ENCODE measurements at places on chromosomes 4 and X. TPM values are rescaled to one million over a fixed set of nuclear protein-coding genes. Genes with fewer than 3 reads are reported as not detected.

SMR3B gene
- total RNA-seq: not detected

TMEM47 gene
- total RNA-seq: 85.7 TPM

GAGE12H gene
- total RNA-seq: not detected

GNRHR gene
- total RNA-seq: not detected

ADH1C gene
- total RNA-seq: 0.59 TPM

SCML1 gene
- 12.3 TPM for total RNA-seq

KIAA1210 gene
- not detected for total RNA-seq

PCSK1N gene
- total RNA-seq: not detected

DNA sequence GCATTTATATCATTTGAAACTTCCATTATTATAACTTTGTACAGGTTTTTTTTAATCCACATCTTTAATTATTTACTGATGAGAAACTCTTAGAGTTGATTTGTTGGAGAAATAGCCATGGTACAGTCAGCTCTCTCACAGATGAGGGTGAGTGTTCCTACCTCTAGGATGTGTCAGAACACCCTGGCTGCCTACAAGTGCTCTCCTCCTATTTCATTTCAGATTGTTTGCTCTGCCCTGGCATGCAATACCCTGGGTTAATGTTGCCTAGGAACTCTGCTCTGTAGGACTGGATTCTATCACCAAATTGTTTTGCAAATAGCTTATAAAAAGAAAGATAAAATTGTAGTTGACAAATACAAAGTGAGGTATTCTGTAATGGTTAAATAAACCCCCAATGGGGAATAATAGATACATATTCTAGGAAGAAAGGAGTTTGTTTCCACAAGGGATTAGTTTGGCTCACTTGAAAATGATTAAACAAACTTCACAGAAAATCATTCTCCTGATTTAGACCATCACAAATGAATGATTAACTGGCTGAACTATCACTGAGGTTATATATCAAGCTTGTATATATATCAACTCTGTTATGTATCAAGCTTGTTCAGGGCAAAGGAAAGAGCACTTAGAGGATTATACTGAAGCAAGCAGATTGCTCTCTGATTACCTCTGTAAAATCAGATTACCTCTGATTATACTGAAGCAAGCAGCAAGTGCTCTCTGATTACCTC lies 150.0 kb downstream of the PDE5A start:
- no peak overlapping the region for H3K4me3 ChIP-seq
- no peaks in the 10 kb centered on the region for H3K27me3 ChIP-seq
- DNase-seq: no peak
- peaks cover 25% of the 10 kb centered on the region for H3K36me3 ChIP-seq
- no peak overlapping the region for H3K27ac ChIP-seq

DNA sequence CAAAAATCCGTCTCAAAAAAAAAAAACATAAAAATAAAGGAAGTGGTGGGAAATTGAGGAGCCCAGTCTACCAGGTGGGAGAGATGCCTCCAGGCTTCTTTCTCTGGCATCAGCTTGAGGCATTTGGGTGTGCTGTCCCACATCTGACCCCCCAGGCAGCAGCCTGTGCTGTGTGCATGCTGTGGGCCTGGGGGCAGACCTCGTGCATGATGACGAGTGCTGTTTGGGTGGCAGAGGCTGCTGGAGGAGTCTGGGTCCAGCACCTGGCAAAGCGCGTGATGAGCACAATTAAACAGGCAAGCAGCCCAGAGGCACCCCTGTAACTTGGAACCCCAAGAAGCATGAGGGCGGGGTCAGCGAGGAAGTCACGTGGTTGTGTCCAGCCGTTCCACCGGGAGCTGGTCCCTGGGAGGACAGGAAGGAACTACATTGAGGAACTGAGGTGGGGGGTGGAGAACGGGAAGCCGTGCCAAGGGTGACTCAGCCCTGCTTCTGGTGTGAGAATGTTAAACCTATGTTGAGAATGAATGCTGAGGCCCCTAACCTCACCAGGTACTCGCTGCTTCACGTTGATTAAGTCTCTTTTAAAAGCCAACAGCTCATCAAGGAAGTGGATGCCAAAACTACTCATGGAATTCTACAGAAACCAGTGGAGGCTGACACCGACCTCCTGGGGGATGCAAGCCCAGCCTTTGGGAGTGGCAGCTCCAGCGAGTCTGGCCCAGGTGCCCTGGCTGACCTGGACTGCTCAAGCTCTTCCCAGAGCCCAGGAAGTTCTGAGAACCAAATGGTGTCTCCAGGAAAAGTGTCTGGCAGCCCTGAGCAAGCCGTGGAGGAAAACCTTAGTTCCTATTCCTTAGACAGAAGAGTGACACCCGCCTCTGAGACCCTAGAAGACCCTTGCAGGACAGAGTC lies 6.1 kb downstream of the TACC3 start:
- peaks cover 47% of the 10 kb centered on the region for H3K36me3 ChIP-seq
- no peaks in the 10 kb centered on the region for H3K27me3 ChIP-seq
- H3K4me1 ChIP-seq: peaks cover 27% of the 10 kb centered on the region
- peak overlapping the region; percentile 42 for H3K4me3 ChIP-seq
- DNase-seq: peak; percentile 97

DNA sequence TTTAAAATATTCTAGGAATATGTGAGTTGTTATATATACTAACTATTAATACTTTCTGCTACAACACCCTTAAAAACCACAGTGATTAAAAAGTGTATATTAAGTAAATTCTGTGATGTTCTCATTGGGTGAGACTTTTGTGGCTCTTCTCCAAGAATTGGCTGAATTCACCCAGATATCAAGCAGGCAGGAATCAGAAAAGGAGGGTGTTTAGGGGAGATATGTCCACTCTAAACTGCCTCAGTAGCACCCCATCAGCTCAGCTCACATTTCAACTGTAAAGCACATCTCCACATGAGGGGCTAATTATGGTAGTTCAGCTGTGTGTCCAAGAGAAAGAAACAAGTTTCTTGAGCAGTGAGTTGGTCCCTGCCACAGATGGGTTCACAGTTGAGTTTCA lies 165.0 kb downstream of the GALNTL6 start:
- H3K27me3 ChIP-seq: no peaks in the 10 kb centered on the region
- no peak overlapping the region for H3K27ac ChIP-seq
- H3K4me3 ChIP-seq: no peak overlapping the region
- DNase-seq: no peak
- H3K4me1 ChIP-seq: no peaks in the 10 kb centered on the region
- no peaks in the 10 kb centered on the region for H3K36me3 ChIP-seq

DNA sequence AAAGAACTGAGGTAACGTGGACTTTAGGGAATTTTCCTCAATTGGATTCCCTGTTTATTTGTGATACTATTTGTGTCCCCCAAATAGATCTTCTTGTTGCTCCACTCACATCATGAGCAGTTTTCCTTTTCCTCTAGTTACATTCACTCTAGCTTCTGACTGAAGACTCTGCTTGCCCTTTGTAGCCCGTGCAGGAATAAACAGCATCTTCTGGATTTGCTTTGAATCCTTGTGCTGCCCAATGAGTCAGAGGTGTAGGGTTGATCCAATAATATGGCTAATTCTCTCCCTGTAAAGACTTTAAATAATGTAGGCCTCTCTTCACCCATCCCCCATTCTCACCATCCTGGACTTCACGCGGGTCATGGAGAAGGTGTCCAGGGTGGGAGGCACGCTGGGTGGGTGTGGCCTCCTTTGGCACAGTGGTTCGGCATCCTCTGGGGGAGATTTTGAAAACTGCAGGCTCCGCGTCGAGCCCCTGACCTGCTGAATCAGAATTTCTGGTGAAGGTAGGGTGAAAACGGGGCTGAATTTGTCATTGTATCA lies 9.0 kb downstream of the HAND2 start:
- no peak overlapping the region for H3K4me3 ChIP-seq
- no peaks in the 10 kb centered on the region for H3K36me3 ChIP-seq
- H3K27ac ChIP-seq: no peak overlapping the region
- no peak for DNase-seq
- H3K4me1 ChIP-seq: peaks cover 9% of the 10 kb centered on the region

- DNase-seq: no peak
- no peaks in the 10 kb centered on the region for H3K27me3 ChIP-seq
- H3K27ac ChIP-seq: no peak overlapping the region
- H3K4me1 ChIP-seq: peaks cover 3% of the 10 kb centered on the region
- H3K36me3 ChIP-seq: no peaks in the 10 kb centered on the region
- H3K4me3 ChIP-seq: no peak overlapping the region
Observed at GRCh38 chr4:17941731-17942130, 79.8 kb downstream of the LCORL start.

- H3K27ac ChIP-seq: no peak overlapping the region
- H3K4me1 ChIP-seq: no peaks in the 10 kb centered on the region
- H3K27me3 ChIP-seq: no peaks in the 10 kb centered on the region
- H3K4me3 ChIP-seq: no peak overlapping the region
- peaks cover 66% of the 10 kb centered on the region for H3K36me3 ChIP-seq
Observed at GRCh38 chr4:17587094-17587822, 10.3 kb downstream of the LAP3 start.

DNA sequence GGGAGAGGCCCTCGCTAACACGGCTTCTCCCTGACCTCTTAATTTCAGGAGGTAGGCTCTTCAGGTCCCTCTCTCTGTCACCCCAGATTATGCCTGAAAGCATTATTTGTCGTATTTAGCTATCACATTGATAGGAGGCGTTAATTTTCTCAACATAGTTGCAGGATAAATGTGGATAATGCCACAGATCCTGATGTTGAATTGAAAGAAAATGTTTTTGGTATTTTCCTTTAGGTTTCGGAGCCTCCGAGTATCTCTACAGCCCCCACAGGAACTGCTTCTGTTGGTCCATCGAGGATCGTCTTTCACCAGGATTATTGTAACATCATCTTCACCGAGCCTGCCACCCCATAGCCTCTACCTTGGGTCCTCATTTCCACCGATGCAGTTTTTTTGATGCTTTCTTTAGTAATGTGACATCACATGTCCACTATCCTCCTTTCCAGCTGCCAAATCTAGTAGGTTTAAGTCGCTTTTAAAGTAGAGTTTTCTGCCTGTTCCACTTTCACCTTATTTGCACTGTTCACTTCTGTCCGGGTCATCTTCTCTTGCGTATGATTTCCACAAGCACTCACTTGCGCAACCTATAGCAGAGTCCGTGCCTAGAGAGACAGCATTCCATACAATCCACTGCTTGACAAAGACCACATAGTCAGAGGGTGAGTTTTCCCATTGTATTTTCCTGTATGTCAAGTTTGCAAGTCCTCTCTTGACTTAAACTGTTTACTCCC lies 665 bp downstream of the TIGD2 start:
- peaks cover 23% of the 10 kb centered on the region for H3K27me3 ChIP-seq
- peak overlapping the region; percentile 52 for H3K27ac ChIP-seq
- peaks cover 15% of the 10 kb centered on the region for H3K4me1 ChIP-seq
- DNase-seq: peak; percentile 90

DNA sequence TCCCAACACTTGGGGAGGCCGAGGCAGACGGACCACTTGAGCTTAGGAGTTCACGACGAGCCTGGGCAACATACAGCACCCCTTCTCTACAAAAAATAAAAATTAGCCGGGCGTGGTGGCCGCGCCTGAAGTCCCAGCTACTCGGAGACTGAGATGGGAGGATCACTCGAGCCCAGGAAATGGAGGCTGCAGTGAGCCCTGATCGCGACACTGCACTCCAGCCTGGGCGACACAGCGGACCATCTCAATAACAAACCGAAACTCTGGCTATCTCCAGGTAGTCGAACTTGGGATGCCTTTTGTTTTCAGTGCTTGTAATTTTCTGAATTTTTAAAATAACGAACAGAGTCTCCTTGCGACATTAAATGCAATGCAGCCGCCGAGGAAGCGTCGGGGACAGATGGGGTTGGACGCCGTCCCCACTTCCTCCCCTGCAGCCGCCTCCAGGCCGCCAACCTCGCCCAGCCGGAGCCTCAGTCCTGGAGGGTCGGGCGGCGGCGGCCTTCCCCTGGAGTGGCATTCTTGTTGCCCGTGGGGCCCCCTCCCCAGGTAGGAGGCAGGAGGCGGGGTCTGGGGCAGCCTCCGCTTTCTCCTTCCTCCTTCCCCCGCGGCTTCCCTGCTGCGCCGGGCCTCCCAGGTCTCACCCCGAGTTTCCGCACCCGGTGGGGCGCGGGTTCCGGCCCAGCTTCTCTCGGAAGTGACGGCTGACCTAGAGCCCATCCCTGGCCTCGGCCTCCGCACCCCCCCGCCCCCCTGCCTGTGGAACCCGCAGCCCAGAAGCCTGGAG lies 14.6 kb downstream of the HMX1 start:
- no peaks in the 10 kb centered on the region for H3K4me1 ChIP-seq
- no peaks in the 10 kb centered on the region for H3K36me3 ChIP-seq
- no peak overlapping the region for H3K27ac ChIP-seq
- H3K4me3 ChIP-seq: no peak overlapping the region
- peaks cover 71% of the 10 kb centered on the region for H3K27me3 ChIP-seq

DNA sequence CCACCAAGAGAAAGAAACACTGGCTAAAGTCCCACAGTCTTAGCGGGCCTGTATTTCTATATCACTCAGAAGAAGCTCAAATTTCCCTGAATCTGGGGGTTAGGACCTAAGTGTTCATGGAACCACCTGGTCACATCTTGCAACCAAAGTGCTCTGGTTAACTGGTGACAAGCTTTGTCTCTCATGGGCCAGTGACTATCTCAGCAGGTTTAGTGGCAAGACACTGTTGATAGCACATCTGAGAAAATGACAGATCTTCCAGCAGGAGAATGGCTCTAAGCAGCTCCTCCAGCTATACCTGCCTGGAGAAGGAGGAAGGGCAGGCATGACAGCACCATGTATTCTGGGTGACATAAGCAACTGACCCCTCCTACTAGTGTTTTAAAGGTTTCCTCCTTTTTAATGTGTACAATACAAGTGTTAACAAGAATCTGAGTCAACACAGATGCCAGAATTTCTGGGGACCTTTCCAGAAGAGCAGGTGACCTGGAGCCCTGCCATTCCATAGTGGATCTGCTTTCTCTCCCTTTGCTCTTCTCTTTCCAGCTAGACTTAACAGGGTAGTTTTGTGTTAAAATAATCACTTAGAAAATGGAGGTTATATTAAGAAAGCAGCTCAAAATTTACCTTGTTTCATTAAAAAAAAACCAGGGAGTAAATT lies 17.3 kb upstream of the QRFPR start:
- H3K4me1 ChIP-seq: no peaks in the 10 kb centered on the region
- no peaks in the 10 kb centered on the region for H3K36me3 ChIP-seq
- H3K27ac ChIP-seq: no peak overlapping the region
- H3K4me3 ChIP-seq: no peak overlapping the region

DNA sequence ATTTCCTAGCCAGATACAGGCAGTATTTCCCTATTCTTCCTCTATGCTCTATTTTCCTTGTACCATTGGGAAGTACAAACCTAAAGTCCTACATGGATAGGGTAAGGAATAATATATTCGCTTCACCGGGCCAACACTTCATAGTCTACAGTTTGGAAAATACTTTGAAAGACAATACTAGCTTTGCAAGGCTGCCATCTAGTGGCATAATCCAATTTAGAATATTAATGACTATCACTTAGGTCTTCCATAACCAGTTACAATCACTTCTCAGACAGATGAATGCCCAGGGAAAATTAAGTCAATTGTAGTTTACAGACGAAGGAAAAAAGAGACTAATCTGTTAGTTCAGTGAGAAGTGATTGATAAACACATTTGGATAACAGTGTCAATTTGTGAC lies 141.0 kb upstream of the FAM47C start:
- H3K36me3 ChIP-seq: no peaks in the 10 kb centered on the region
- peak; percentile 27 for DNase-seq
- no peak overlapping the region for H3K4me3 ChIP-seq
- H3K27me3 ChIP-seq: no peaks in the 10 kb centered on the region

GRCh38 chrX:32041181-32041580 lies 969.3 kb upstream of the FTHL17 start:
- no peak overlapping the region for H3K27ac ChIP-seq
- H3K4me3 ChIP-seq: no peak overlapping the region
- no peaks in the 10 kb centered on the region for H3K36me3 ChIP-seq
- DNase-seq: no peak

All from osteoblast (primary cell).